ENCODE measurements at places on chromosomes 3 and 15.

DNA sequence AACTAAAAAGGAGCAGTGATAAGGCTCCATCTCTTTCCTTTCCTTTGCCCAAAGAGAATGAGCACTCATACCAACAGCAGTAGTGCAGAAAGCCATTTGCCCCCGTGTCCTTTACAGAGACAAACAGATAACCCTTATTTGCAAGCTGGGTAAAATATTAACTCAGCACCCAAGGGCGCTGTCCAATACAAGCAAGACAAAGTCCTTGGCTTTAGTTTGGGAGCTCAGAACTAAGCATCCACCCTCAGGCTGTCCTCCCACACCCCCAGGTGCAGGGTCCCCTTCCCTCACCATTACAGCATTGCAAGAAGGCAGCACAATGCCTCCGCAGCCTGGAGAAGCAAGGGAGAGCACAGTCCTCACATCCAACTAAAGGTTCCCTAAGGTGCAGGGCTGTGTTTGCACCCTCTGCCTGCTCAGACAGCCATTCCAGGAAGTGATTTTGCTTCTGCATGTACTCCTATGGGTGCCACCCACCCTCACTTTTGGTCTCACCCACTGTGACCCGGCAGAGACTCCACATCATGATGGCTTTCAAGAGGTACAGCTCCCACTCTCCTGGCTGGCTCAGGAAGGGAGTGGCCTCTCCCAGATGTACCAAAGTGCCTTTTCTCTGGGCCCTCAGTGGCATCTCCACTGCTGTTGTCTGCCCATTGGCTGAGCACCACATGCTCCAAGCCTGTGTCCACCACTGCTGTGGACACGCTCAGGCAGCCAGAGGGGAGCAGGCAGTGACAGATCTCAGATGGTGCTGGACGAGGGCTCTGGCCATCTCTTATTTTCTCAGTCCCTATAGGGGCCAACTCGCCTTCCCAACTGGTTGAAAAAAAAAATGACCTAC, 34.1 kb upstream of the HES1 start:
- no peak for DNase-seq

DNA sequence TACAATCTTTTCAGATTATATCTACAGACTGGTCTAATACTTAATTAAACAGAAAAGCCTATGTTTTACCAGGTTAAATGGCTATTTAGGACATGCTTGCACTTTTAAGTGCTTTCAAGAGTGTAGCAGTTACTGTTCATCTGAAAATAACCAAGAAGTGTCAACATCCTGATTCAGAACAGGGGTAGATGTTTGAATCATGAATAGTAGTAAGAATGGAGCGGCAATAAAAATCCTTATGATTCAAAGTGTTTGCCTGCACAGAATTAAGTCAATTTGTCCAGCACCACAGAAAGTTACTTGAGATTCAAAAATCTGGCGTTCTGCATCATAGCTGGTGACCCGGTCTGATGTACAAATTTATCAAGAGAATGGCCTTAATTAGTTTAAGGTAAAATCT, 48.3 kb downstream of the GREM1 start:
- DNase-seq = no peak

- no peak for DNase-seq
Measured at GRCh38 chr15:56794165-56794552, 60.9 kb upstream of the ZNF280D start.

DNA sequence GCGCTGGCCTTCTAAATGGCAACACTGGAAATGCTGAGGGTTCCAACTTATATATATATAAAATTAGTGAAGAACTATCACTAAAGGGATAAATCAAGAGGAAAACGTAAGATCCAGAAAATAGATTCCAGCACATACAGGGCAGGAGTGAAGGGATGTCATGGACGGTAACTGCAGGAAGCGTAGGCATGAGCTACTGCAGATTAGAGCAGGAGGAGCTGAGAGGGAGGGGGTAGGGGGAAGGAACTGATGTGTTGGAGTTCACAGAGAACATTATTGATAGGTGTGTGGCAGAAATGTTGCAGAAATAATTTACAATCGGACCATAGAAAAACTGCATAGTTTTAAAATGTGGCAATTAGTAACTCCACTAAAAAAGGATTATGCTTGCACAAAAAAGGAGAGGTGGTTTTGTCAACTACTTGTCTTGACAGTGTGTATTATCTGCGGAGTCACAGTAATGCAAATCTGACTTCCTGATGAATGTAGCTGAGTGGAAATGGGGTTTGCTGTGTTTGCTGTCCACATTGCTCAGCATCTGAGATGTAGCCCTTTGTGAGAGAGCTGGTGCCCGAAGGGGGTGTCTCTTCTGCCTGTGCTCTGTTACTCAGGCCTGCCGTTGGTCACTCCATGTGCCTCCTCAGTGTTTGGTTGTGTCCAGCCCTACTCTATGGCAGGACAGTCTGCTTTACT, 61.2 kb downstream of the PAK2 start:
- no peak for DNase-seq

- DNase-seq = no peak
Measured at GRCh38 chr3:62615258-62615849, 242.0 kb upstream of the FEZF2 start.

- no peak for DNase-seq
Measured at GRCh38 chr3:121651684-121652083, 9.0 kb downstream of the HCLS1 start.

DNA sequence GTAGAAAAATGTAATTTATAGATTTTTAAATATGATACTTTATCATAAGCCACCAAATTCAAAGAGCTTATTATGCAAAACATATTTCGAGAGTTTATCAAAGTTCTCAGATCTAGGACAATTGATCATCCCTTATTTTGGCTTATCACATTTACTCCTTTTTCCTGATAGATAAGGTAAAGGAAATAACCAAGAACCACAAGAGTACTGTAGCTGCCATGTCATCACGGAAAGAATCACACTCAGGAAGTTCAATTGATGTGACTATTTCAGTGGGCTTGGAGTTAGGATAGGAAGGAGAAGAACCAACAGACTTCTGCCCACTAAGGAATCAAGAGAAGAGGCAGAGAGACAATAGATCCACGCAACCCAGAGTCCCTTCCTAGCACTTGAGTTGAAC, 142.7 kb upstream of the TMCO5A start:
- no peak for DNase-seq

DNA sequence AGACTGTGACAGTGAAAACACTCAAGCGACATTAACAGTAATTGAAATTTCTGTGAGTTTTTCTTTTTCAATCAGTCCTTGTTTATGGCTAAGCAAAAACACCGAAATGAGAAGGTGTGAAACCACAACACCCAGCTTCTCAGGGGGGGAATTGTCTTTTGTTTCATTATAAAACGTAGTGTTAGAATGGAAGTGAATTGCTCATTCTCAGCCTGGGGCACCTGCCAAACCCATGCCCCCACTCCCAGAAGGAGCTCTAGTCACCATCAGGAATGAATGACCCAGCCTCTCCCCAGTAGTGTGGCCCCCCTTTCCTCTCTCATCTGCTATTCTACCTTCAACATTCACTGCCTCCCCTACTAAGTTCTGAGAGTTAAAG, 185.8 kb upstream of the CFAP20DC start:
- DNase-seq = no peak

DNA sequence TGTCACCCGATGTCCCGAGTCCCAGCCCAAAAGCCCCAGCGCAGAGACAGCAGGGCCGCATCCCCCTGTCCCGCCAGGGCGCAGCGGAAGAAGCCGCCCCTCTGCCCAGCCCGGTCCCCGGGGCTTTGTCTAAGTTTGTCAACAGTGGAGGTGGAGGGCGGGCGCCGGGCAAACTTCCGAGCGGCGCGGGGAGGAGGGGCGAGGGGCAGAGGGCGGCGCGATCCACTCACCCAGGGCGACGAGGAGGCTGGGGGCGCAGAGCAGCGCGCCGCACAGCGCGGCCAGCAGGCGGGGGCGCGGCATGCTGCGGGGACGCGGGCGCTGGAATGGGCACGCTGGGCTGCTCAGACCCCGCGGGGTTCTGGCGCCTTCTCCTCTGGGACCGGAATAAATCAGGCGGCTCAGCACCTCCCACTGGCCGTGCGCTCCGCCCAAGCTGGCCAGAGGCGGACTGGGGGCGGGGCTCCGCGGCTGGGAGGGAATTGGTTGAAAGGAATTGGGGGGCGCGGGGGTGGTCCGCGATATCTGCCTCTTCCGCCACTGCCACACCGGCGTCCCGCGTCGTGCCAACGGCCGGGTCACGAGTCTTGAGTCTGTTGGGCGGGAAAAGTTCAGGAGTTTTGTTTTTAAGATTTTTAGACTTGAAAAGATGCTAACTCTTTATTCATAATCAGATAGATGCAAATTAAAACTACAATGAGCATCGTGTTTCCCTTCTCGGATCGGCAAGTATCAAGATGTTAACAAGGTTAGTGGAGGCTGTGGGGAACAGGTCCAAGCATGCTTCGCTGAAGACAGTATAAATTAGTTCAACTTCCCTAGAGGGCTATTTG, at the start of gene MFGE8:
MFGE8 (minus strand) TSS at position 363 of the 833 bp plus-strand sequence; CDS start at position 303, 60 bp downstream.
- DNase-seq = peak; percentile 33

- no peak for DNase-seq
Measured at GRCh38 chr3:101938262-101938847, 89.0 kb downstream of the NFKBIZ start.

- no peak for DNase-seq
Measured at GRCh38 chr15:60568914-60569391, 90.0 kb upstream of the ICE2 start.

- no peak for DNase-seq
Measured at GRCh38 chr15:84681831-84682230, 23.8 kb upstream of the NMB start.

GRCh38 chr15:51401872-51402517, 60.5 kb downstream of the GLDN start:
- no peak for DNase-seq

- DNase-seq = no peak
Measured at GRCh38 chr15:77454951-77455350, 34.3 kb downstream of the HMG20A start.

DNA sequence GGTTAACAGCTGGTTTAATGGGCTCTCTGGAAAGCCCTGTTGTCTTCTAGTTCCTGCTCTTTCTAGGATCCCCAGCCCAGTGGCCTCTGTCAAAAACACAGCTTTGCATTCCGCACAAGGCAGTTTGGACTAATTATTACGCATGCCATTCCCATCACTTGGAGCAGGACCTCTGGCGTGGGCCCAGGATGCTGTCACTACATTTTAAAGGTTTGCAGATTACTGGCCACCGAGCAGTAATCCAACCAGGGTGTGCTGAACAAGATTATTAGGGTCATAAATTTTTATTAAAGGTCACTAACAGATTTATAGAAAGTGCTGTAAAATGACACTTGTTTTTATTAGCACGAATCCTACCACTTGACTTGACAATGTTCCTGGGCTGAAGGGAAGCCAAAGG, 143.6 kb upstream of the SLC6A11 start:
- DNase-seq = no peak

GRCh38 chr3:128052595-128053351, 536 bp downstream of the SEC61A1 start:
- no peak for DNase-seq

GRCh38 chr3:86087160-86087871, 903.6 kb downstream of the VGLL3 start:
- DNase-seq = no peak

DNA sequence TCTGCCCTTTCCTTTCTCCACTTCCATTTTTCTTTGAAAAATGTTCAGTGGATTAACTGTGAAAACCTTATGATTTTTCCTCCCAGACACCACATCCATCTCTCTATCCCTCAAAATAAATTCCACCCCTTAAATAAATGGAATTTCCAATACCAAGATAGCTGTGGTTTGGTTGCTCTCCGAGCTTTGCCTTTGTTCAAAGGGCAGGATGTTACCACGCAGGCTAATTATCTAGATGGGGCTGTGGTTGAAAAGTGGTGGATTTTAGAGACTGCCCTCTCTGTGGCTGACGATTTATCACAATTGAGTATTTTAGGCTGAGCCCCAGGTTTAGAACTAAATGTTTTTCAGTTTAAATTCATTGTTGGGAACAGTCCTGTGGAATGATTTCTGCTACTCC, 36.9 kb upstream of the CMSS1 start:
- no peak for DNase-seq

Data from activated CD8-positive, alpha-beta memory T cell treated with anti-CD3 and anti-CD28 coated beads for 4 hours (primary cell).